NCI-H2081 treated with DMSO at 0.1 percent for 48 hours (cell line): ENCODE measurements at places on chromosomes 1 and 21.

GRCh38 chr1:165841582-165842017 is 14.2 kb downstream of the UCK2 start:
- DNase-seq = no peak

- no peak for DNase-seq
These were observed 19.0 kb upstream of the CENPF start for GRCh38 chr1:214583824-214584554.

GRCh38 chr1:43973981-43974442 is 748 bp upstream of the ATP6V0B start:
- DNase-seq = no peak

GRCh38 chr1:89287181-89288050 is 14.8 kb upstream of the GBP5 start:
- DNase-seq = no peak

DNA sequence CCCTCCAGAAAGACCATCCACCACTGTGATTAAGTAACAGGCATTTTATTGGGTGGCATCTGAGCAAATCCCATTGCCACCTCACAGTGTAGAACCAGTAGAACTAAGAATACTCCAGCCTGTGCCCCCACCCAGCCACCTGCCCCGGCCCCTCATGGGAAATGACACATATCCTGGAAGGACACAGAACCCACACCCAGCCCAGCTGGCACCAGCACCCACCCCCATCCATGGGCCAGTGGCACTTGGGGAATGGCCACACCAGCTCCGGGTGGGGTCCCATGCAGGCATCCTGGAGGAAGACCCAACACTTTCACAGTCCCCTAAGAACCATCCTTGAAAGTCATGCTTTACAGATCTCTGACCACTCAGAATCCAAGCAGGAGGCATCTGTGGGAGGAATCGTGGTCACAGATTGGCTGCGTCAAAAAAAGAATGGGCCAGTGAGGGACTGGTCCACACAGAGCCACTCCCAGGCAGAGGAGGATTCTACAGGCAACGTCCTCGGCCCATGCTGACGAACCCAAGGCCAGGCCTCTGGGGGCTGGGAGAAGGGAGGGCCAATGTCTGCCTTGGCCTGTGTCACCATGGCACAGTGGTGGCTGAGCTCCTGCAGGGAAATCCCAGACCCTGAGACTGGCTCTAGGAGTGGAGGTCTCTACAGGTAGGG is 12.1 kb upstream of the TAS1R2 start:
- DNase-seq = no peak

DNA sequence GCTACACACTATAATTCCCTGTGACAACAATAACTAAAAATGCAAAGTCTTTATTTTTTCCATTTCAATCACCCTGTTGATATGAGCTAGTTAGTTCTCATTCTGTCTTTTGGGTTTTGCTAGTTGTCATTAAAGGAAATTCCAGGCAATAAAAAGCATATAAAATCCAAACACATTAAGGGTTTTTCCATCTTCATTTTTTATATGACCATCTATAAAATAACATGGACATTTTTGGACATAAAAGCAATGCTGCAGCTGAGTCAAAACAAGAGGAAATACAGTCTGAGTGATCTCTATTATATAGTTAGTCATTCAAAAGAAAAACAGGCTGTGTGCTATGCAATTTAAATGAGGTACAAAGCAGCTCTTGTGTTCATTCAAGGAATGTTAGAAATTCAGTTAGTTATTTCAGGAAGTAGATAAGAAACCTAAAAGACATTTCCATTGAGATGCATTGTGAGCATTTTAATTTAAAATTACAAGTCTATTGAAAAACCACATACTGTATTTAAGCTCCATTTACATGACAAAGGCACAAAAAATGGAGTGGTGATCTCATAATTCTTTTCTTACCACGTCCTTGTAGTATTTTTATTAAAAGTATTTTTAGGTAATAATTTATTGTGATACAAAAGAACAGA is 67.3 kb upstream of the BCL10 start:
- no peak for DNase-seq

GRCh38 chr1:183023601-183024316 is 539 bp downstream of the LAMC1 start:
- DNase-seq = no peak

- DNase-seq = no peak
These were observed 301.8 kb downstream of the KCNT2 start for GRCh38 chr1:196306421-196306820.

GRCh38 chr1:162908780-162909179 is 47.8 kb upstream of the CCDC190 start:
- no peak for DNase-seq

DNA sequence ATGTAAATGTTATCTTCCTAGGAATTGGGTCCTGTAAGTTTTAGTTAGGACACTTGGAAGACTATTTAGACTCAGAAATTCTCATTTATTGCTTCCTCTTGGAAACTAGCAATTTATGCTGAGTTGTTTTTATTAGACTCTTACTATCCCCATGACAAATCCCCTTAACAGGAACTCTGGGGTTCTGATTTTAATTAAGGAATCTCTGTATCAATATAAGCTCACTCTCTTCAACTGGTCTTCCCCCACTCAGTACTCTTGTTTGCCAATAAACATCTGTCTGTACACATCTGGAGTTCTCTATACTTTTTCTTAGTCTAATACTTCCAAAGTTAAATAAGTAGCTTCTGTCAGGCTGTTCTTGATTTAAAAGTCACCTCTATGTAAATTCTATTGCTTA is 64.1 kb upstream of the TBX15 start:
- no peak for DNase-seq

DNA sequence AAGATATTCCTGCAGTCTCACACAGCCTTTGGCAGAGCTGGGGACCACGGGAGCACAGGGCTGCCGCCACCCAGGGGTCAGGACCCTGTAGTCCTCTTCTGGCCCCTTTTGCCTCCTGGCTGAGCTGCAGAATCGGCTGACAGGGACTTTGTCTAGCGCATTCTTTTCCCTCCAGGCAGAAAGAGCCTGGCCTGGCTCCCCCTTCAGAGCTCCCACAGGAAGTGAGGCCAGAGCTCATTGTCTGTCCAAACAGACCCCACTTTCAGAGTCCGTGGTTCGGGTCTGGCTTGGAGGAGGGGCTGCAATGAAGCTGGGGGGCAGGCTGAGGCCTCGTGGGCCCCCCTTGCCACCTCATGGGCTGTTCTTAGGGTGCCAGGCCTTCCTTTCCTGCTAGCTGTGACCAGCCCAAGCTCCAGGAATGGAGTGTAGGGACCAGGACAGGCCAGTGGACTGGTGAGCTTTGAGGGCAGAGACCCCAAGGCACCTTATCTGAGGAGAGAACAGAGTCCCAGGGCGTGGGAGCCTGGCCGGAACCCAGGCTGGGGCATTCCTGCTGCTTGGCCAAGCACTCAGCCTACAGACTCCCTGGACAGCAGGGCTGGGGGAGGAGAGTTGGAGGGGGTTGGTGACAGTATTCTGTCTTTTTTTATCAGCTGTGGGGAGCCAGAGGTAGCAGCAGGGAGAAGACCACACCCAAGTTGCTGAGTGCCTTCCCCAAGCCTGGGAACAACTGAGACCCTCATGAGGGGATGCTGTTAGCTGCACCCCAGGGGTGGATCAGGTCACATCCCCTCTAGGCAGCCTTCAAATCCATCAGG is 4.7 kb downstream of the CELSR2 start:
- no peak for DNase-seq

- no peak for DNase-seq
These were observed 25.5 kb upstream of the CCSAP start for GRCh38 chr1:229368347-229368746.

DNA sequence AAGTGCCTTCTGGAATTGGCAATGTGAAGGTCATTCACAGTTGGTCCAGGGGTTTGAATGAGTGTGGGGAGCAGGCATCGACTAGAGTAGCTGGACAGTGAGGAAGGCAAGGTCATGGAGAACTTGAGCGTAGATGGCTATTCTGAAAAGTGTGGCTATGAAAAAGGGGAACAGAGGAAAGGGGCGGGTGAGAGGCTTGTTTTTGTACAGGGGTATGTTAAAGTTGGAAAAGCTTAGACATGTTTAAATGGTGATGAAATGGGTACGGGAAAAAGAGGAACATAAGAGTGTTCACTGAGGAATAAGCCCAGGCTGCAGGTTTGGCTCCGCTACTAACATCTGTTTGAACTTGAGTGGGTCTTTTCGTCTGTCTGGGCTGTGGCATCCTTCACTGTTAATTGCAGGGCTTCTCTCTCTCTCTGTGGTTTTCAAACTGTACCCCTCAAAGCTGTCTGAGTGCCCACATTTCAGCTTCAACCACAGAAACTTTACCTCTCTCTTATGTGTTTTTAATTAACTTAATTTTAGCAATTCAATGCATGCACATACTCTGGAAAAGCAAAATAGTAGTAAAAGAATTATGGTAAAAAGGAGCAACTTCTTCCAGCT is 70.8 kb upstream of the COA6 start:
- DNase-seq = no peak

DNA sequence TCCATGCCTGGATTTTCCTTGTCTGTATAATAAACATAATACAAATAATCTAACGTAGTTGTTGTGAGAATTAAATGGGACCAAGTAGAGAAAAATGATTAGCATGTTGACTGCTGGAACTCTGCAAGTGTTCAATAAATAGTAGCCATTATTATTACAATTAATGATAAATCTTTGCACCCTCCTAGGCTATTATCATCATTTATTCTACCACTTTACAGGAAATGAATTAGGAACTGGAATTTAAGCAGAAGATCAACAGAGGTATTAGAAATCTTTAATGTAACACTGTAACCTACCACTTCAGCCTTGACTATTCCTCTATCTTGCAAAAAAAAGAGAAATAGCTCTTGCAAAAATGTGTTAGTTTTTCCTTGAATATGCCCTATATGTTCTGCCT is 61.9 kb upstream of the TTC39A start:
- no peak for DNase-seq

- no peak for DNase-seq
These were observed 37.9 kb upstream of the PALMD start for GRCh38 chr1:99608058-99608457.

- DNase-seq = no peak
These were observed 106.7 kb downstream of the SLC45A1 start for GRCh38 chr1:8424539-8425116.

GRCh38 chr1:23864801-23865542 is 3.1 kb downstream of the FUCA1 start:
- no peak for DNase-seq

DNA sequence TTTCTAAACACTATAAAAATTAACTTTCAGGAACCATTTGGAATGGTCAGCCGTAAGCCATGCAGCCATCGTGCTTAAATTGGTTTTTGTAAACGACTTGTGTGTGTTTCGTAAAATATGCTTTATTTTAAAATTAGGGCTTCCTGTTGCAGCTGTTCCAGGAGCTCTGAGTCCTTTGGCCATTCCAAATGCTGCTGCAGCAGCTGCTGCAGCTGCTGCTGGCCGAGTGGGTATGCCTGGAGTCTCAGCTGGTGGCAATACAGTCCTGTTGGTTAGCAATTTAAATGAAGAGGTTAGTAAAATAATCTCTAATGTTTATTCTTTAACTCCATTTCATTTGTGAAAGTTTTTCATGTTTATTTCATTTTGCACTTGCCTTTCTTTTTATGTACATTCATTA is 83.1 kb downstream of the PTBP2 start:
- DNase-seq = no peak

DNA sequence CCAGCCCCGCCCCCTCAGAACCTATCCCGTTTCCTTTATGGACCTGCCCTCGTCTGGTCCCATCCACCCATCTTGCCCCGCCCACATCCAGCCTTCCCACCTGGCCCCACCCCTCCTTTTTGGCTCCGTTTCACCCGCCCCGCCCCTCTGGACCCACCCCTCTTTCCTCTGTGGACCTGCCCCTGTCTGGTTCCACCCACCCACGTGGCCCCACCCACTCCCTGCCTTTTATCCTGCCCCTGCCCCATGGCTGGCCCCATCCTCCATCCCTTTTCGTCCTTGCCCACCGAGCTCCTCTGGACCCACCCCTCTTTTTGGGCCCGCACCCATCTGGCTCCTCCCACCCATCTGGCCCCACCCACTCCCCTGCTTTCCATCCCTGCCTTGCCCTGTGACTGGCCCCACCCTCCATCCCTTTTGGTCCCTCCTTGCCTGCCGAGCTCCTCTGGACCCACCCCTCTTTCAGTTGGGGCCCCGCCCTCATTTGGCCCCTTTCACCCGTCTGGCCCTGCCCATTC is 177.3 kb downstream of the CAMTA1 start:
- DNase-seq = no peak

DNA sequence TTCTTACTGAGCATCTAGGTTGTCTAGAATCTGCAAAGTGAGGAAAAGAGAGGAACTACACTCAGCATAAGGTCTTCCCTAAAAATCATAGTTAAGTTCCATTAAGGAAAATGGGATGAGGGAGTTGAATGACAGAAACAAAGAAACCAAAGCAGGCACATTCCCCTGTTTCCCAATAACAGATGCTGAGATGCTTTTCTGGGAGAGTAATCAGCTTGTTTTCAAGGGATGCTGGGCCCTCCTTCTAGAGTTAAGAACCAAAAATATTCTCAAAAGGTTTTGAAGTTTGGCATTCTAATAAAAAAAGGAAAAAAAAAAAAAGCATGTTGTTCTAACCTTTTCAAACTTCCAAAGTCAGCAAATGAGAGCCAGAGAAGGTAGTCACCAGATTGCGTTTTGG is 105.2 kb upstream of the ZNF648 start:
- no peak for DNase-seq

GRCh38 chr1:78333502-78333901 is 157.3 kb upstream of the PTGFR start:
- no peak for DNase-seq

GRCh38 chr1:178166429-178167024 is 72.6 kb downstream of the RASAL2 start:
- DNase-seq = no peak

DNA sequence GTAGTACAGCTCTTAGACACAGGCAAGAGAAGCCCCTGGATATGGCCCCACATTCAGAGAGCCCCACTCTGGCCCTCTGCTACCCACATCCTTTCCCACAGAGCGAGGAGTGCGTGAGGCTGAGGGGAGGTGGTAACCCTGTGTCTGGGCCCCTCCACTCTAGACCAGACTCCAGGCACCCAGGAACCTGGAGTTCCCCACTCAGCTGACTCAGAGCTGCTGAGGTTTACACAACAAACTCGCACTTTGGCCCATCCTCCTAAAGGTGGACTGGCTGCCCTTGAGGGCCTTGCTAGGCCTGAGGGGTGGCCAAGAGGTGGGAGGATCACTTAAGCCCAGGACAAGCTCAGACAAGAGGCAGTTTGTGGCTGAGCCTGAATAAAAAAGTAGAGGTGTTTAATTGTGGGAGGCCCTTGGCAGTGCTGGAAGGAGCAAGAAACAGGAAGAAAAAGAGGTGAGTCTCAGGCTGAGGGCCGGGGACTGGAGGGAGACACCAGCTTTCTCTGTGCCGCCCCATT is 10.7 kb downstream of the MR1 start:
- no peak for DNase-seq

DNA sequence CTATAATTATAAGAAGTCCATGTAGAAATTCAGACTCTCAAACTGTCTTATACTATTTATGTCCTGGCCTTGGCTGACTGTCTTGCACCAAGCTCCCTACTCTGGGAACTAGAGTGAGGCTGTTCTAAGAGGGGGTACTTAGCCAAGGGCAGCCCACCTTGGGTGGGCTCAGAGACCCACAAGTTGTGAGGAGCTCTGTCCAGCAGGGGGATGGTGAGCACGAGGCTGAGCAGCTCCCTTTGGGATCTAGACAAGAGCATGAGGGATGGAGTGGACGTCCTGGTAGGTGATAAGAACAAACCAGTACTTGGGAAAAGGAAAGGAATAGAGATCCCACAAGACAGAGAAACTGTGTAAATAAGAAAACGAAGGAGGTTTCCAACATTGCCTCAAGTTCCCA is 127.1 kb upstream of the SLC44A3 start:
- no peak for DNase-seq

GRCh38 chr1:220764757-220765156 is 16.6 kb downstream of the MTARC2 start:
- no peak for DNase-seq
